Activated T-helper 1 cell treated with anti-CD3 and anti-CD28 coated beads, Interleukin-2, amount 50 U/mL, for 16 hours (primary cell): ENCODE measurements at places on chromosomes 13 and 19.

DNA sequence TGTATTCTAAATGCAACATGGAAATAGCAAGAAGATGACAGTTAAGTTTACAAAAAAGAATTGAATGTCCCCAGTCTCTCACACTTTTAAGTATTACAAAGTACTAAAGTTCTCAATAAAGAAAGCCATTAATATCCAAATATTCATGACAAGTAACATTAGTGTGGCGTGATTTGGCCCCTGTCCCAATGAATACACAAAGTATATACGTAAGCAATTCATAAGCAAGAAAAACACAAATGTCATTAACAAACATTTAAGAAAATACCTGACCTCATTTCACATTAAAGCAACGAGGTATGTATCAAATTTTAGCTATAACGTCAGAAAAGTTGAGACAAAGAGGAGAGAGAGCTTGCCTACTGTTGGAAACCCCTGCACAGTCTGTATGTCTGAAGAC is 241.9 kb upstream of the IRS2 start:
- no peak for DNase-seq

DNA sequence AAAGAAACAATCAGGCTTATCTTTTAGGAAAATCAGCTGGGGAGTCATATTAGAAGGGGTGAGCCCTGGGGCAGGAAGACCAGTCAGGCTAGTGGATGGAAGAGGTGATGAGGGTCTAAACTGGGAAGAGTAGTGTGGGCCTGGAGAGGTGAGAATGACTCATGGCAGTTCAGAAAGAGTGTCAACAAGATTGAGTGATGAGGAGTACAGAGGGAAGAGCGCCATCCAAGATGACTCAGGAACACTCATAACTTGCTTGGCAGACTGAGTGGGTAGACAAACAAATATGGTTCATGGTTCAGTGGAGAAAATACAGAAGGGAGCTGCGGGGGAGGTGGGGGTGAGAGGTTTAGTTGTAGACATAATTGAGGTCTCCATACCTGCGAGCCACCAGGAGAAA is 17.3 kb upstream of the CLDN10 start:
- no peak for DNase-seq

- peak; percentile 91 for DNase-seq
Observed at GRCh38 chr19:19404879-19405860, at the start of gene GATAD2A. Gene GATAD2A (plus strand): TSS chr19:19405675. CDS start chr19:19465346, 59,671 bp downstream.

- no peak for DNase-seq
Observed at GRCh38 chr13:107742544-107742943, 472.8 kb downstream of the LIG4 start.
